ENCODE measurements at places on chromosomes 3 and 15.

GRCh38 chr3:33883538-33883950 is 85.1 kb downstream of the PDCD6IP start:
- peak; percentile 50 for DNase-seq

- DNase-seq: no peak
Measured at GRCh38 chr3:89300526-89300925, 193.1 kb downstream of the EPHA3 start.

GRCh38 chr3:157104928-157105652 is 54.9 kb downstream of the CCNL1 start:
- DNase-seq: no peak

- DNase-seq: no peak
Measured at GRCh38 chr3:42014921-42015533, 53.1 kb upstream of the ULK4 start.

GRCh38 chr3:123713211-123713610 is 128.4 kb upstream of the HACD2 start:
- DNase-seq: no peak

DNA sequence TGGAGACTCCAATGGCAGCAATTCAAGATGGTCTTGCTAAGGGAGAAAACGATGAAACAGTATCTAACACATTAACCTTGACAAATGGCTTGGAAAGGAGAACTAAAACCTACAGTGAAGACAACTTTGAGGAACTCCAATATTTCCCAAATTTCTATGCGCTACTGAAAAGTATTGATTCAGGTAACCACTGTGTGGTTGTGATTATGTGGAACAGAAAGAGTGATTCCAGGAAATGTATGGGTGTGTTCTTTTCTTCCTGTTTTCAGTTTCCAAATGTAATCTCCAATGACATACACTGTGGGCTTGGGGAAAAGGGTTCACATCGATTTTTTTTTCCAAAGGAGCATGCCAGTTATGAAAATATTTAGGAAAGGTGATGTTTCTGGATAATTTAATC is 10.9 kb downstream of the SCG3 start:
- no peak for DNase-seq
